Activated T-cell treated with anti-CD3 and anti-CD28 coated beads for 1 hour (primary cell): ENCODE measurements at places on chromosomes 1 and 21.
A peak's percentile ranks its signal among the peaks of the same experiment; 100 is the strongest.

DNA sequence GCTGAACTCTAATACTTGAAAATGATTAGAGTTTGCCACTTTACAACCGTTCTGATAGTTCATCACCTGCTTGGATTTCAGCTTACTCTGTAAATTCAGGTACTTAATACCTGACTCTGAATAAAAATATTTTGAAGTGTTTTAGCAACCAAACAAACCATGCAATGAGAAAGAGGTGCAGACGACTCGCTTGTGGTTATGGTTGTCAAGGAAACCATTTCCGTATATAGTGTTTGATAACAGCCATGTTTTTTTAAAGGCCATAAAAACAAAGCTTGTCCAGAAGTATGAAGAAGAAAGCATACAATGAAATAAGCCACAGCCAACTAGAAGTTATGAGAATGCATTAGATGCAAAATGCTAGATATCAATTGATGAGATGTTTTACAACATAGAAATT lies 167.2 kb upstream of the HMCN1 start:
- no peak for DNase-seq

- no peak for DNase-seq
Observed at GRCh38 chr1:231796141-231796540, 169.6 kb downstream of the DISC1 start.

GRCh38 chr1:39105841-39106765 lies 80.0 kb downstream of the NDUFS5 start:
- peak; percentile 25 for DNase-seq

DNA sequence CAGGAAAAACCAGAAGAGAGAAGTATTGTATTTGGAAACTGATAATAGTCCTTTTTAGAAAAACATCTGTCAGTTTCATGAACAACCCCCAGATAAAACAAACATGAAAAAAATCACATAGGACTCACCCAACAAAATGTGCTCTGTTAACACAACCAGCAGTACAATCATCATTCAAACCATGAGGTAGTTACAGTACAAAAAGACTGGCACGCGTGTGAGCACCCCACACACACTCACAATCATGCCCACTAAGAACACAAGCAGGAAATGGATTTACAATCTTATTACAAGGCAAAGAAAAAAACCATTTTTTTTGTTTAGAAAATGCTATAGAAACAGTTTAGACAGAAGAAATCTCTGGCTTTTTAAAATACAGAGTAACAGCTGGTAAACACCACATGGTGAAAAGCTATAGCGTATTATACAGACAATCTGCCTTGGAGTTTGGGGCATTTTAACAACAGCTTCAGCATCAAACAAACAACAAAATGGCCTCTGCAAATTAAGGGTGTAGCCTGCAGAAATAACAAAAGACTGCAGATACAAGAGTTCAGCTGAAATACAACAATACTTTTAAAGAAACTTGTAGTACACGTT lies 180.0 kb downstream of the CDC7 start:
- DNase-seq = no peak

DNA sequence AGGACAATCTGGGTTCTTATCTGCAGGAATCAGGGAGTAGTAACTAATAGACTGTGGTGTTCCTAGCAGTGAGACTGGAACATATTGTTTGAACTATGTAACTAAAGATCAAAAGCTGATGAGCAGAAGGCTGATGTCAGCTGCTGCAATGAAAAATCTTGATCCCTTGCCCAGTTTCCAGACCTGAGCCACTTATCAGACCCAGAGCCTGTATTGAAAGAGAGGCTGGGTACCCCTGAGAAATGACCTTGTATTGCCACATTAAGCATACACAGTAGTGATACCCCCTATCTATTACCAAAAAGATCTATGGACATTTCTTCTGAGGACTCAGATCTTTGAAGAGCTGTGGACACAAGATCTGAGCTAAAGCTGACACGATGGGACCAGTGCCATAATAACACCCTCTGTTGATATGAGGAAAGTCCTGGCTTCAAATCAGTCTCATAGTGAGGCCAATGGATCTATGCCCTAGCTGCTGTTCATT lies 178.0 kb upstream of the GALNT2 start:
- no peak for DNase-seq

DNA sequence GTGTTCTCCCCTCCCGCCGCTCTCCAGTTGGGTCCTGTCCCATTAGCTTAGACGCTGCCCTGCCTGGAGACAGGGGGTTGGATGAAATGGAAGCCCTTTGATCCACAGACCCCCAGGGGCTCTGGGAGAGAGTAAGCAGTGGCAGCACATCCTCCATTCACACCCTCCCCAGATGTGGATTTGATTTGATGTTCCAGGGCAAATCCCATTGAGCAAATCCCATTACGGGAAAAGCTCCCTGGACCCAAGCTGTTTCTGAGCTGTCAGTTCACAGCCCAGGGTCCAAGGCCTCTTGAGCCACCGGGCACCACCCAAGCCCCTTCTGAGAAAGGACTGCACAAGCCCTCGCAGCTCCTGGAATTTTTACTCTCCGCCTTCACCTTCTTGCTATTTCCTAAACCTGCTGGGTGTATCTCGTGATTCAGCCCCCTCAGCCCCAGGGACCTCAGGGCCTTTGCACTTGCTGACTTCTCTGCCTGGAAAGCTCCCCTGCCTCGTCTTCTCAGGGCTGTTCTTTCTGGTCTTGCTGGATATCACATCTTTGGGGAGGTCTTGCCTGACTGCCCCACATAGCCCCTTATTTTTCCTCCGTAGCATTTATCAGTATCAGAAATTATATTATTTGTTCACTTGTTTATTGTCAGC lies 101.1 kb downstream of the PAX7 start:
- no peak for DNase-seq

DNA sequence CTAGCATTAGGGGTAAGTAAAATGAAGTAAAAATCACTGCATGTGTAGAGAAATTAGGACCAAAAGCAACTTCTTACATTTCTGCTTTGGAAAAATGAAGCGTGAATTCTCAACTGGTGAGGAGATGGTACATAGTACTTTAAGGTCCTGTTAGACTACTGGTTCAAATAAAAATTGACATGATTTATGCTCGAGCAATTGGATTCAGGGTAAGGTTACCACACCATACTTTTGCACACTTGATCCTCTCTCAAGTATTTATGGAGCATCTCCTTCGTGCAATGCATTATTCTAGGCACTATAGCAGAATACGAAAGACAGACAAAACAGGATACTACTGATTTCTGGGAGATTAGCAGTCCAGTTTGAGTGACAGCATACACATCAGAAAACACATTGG lies 66.2 kb downstream of the BRINP2 start:
- no peak for DNase-seq

- DNase-seq = no peak
Observed at GRCh38 chr1:211621447-211622198, 42.7 kb upstream of the SLC30A1 start.

DNA sequence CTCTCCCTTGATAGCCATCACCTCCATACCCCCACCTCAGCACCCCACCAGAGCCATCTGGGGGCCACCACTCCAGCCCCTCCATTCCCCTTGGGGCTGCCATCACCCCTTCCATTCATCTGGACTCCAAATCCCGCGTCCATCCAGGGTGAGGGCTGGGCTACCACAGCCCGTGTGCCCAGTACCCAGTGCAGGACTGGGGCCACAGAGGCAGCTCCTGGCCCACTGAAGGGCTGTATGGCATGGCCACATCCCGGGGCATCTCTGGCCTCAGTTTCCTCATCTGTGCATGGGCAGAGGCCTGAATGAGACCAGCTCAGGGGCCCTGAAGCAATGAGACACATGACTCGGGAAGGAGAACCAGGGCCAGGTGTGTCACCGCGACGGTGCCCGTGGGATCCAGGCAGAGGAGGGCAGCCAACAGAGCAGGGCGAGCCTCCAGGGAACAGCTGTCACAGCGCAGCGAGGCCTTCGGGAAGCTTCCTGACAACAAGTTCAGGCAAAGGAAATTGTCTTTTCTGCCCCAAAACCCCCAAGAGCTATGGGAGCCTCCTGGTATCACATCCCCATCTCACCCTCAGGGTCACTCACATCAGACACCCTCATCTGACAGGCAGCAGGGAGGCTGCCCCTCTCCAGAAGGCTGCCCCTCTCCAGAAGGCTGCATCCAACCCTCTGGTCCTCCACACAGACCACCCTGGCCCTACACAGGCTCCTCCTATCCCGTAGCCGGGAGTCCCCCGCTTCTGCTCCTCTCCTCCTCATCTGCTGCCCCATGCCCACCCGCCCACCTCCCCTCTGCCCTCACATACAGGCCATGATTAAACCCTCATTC lies 76.3 kb downstream of the MEGF6 start:
- DNase-seq = no peak

DNA sequence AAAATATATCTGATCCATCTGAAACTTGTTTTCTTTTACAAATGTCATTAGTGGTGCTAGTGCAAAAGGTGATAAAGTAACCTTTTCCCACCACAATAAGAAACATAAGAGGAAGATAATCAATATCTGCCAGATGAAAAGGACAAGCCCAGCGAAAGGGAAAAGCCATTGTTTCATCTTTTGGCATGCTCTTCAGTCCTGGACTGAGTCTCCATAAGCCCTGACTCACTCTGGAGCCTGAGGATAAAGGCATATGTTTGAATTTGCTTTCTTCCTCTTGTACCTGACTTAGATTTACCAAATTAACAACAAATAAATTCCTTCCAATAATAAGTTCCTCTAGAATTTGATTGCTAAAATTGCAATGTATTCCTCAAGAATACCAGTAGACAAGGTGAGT lies 13.6 kb downstream of the DNAJC11 start:
- no peak for DNase-seq

DNA sequence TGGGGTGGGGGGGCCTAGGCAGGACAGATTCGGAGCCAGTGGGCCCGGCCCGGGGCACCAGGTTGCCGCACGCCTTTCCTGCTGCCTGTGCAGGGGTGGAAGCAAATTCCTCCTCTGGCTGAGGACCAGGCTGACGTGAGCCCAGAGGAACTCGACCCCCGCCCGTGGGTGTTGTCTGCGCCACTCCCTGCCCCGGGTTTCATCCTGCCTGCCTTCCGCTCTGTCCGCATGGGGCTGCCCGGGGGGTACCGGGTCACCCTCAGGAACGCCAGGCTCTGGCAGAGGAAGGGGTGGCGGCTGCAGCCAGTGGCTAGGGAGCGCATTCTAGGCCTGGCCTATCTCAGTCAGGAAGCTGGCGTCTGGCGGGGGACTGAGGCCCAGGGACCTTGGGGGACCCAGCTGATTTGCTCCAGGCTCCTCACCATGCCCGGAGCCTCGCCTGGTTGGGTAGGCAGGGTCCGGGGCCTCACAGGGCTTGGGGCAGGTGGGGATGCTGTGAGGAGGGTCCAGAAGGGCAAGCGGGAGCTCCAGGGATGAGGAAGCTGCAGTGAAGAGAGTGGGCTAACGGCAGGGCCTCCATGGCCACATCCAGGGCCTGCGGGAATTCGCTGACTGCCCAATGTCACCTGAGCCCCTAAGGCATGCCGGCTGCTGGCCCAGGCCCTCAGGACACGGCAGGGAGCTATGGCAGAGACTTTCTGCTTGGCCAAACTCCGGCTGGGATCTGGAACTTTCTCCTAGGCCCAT lies 2.4 kb upstream of the IBA57 start:
- no peak for DNase-seq

DNA sequence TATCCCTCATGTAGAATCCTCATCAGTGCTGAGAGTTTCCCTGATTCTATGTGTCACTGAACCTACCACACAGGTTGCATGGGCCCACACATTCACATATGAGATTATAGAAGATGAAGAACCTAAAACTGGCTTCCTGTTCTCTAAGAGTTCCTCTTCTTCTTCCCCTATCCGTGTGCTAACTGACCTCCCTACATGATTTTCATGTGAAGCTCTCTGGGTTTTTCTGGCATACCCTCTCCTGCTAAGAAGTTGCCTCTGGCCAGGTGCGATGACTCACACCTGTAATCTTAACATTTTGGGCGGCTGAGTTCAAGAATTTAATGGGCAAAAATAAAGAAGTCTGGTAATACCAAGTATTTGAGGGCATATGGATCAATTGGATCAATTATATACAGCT lies 5.5 kb upstream of the CD244 start:
- DNase-seq = no peak

DNA sequence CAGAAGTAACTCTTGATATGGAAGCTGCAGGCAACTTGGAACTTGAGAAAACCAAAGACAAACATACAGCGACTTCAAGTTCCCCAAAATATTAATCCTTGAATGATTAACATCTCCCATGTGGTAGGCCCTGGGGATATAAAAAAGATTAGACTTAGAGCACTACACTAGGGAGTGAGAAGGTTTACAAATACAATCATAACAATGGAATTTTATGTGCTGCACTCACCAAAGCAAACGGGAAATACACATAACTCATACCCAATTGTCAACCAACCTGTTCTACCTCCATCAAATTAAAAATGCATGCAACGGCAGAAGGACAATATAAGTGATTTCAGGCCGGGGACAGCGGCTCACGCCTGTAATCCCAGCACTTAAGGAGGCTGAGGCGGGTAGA lies 3.7 kb downstream of the SMYD3 start:
- no peak for DNase-seq

DNA sequence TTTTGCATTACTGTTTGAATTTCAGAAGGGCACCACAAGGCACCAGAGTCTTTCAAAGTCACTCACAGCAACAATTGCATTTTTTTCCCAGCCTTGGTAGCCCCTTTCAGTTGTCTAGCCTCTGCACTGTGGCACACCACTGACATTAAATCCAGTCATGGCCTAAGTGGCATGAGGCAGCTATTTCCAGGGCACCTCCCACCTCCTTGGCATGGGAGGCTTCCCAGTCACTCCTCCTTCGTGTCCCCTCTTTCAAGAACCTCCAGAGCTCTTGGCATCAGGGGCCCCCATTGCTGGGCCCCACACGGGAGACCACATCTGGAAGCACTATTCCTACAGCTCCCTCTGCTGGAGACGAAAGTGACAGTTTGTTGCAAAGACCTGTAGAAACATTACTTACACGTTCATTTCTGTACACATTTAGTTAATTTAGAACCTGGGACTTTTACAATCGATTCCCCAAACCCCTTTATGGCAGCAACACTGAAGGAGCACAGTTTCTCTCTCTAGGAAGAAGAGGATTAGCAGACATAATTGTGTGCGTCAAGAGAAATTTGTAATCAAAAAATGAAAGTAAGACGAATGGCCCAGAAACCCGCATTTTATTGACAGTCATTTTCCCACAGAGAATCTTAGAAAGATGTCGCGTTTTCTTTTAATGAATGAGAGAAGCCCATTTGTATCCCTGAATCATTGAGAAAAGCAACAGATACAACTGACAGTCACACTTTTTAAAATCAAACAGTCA lies 5.7 kb upstream of the CHD5 start:
- DNase-seq = no peak
